Stimulated activated CD4-positive, alpha-beta T cell treated with anti-CD3 and anti-CD28 coated beads, TNF-alpha, amount 100 ng/mL, for 1 hour (primary cell): ENCODE measurements at places on chromosomes 3 and 15.

- DNase-seq: no peak
These were observed 49.2 kb downstream of the PROS1 start for GRCh38 chr3:93924491-93924890.

DNA sequence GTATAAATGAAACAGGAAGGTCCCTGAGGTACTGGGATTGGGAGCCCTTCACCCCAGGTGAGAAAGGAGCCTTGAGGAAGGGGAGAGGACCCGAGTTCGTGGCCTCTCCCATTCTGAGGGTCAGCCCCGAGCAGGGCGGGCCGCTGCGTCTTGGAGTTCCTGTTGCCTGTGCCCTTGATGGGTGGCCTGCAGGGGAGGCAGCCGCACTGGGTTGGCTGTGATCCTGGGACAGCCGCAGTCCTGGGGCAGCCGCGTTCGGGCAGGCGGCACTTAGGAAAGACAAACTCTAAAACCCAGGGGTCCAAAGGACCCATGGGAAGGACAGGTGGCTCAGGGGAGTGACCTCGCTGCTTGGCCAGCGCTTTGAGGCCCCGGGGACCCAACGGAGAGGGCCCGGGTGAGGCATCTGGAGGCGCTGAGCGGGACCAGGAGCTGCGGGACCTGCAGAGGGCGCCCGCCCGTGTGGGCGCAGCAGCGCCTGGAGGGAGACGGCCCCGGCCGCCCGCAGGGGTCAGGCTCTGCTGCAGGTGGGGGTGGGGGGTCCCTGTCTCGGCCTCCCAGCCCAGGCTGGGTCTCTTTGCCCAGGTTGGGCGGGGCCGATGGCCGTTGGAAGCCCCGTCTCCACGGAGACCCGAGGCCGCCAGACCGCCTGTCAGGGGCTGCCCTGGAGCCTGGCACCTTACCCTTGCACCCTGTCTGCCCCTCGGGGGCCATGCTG, 65.1 kb downstream of the HMCES start:
- no peak for DNase-seq

GRCh38 chr15:51038162-51038973, 56.3 kb downstream of the TNFAIP8L3 start:
- DNase-seq: no peak

GRCh38 chr3:191345334-191345733, 15.0 kb upstream of the UTS2B start:
- DNase-seq: no peak

DNA sequence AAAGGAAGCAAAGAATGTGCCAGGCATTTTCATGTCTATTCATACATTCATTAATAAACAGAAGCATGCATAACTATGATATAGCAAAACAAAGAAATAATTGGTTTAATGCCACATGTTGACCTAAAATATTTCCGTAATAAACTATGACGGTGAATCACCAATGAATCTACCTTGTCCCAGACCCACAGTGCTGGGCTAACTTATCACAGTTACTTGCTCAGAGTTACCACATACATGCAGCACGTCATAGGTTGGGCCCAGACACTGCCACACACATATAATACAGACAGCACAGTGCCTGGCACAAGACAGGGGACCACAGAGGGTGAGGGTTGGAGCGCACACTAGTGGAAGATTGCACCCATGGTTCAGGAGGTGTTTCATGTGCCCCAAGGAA, 86.9 kb downstream of the ATP1B3 start:
- no peak for DNase-seq

DNA sequence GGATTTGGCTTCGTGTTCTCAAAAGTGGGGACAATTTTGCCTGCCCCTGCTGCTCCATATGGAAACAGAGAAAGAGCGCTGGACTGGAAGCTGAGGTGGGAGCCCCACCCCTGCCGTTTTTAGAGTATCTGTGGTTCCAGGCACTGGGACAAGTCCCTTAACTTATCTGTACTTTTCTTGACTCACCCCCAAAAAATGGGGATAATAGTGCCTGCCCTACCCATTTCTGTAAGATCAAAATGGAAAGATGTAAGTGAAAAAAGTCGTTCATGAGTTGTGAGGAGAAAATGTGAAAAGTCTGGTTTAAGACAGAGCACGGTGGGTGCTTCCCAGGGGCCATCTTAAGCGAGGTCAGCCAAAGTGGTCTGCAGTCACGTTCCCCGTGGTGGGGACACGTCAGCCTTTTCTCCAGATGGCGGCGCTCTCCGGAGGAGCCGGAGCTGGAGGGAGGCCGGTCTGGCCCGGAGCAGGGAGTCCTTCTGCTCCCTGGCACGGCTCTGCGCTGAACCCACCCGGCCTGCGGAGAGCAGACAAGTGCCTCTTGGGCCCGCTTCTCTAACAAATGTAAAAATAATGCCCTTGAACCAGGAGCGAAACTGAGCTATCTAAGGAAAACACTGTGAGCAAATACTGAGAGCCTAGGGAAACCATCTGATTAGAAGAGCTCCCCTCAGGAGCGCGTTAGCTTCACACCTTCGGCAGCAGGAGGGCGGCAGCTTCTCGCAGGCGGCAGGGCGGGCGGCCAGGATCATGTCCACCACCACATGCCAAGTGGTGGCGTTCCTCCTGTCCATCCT, at the start of gene CLDN18:
TSS of gene CLDN18 (plus strand) at position 690 of the 797 bp plus-strand sequence. CDS start at position 751, 61 bp downstream.
- DNase-seq: no peak

DNA sequence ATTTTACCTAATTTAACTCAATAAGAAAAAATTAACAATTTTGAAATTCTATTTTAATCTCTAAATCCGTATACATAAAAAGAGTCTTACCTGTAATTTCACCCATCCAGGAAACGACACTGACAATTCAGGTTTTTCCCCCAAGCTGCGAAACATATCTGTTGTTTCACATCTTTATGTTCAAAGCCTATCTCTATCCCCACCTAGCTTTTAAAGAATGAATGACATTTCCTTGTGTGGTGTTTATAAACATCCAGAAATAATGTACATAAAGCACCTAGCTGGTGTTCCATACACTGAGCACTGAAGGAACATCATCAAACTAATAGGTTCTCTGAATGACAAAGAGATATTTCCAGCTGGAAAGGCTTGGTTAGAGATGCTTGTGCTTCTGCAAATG, 867.8 kb downstream of the SQOR start:
- no peak for DNase-seq

DNA sequence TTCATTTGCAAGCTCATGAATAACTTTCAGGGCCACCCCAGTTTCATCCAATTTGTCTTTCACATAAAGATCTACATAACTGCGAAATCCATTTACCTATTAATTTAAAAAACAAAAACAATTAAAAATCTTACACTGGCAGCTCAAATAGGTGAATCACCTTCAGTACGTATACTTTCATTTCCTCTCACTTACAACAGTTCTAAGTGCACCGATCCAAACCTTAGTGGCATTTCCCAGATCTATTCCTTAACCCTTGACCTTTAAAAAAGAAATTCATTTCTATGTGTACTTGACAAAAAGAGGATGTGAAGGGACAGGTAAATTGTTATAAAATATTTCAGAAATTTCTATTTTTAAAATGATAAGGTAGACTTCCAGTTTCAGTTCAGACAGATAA, 30.8 kb downstream of the TOP2B start:
- no peak for DNase-seq

DNA sequence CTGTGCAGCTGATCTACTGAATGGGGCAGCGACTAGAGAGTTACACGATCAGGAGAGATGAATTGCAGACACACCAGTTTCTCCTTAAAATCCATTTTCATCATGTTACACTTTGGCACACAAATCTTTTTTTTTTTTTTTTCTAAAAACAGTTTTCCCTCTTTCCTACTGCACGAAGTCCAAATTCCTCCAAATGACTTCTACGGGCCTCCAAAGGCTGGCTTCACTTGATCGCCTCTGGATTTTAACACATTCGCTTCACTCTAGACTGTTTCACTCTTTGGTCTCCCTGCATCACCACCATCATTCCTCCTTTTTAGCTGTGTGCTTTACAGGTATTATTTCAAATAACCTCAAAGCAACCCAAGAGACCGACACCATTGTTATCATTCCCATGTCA, 268.6 kb downstream of the RORA start:
- DNase-seq: no peak

GRCh38 chr15:77747175-77748077, 114.7 kb upstream of the LINGO1 start:
- no peak for DNase-seq

GRCh38 chr3:124274051-124274450, 282.1 kb upstream of the ROPN1 start:
- no peak for DNase-seq

DNA sequence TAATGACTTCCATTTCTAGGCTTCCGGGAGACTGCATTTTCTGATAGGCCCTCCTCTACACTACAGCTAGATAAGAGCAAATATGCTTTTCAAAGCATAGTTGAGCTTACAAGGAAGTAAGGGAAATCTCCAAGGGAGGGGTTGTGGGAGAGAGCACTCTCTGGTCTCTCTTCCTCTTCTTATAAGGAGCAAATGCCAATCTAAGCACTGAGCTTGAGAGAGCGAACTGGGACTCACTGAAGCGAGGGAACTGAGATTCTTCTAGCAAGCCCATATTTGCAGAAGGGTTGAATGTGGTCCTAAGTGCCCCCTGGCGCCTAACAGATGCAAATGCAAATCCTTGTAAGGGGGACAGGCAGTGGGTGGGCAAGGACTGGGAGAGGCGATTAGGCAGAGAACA, 164.8 kb downstream of the ERC2 start:
- no peak for DNase-seq
